ENCODE measurements at places on chromosomes 4 and X.

- peak; percentile 20 for DNase-seq
These were observed 1.2 kb downstream of the CPEB2 start for GRCh38 chr4:15003401-15003890.

- DNase-seq = no peak
These were observed 10.1 kb upstream of the BMP2K start for GRCh38 chr4:78766026-78766425.

GRCh38 chr4:90689739-90690138 is 562.5 kb downstream of the CCSER1 start:
- no peak for DNase-seq

GRCh38 chrX:70453024-70453618 is 8.5 kb downstream of the DLG3 start:
- DNase-seq = no peak

- no peak for DNase-seq
These were observed 11.1 kb upstream of the HS3ST1 start for GRCh38 chr4:11439836-11440235.

DNA sequence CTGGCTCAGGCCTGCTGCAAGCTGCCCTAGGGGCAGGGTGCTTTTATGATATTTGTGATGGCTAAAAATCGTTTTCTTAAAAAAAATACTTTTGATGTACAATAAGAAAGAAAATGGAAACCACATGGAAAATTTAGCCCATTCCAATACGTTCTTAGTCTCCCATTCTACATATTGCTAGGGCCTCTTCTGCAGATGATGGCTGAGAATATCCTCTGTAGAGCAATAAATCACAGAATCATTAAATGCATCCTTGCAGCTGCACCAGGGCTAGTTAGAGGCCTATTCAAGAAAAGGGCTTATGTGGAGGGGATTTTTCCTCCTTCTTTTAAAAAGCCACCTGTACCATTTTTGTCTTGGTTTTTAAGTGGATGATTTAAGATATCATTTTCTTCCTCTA is 97.6 kb upstream of the C1GALT1C1 start:
- no peak for DNase-seq

- no peak for DNase-seq
These were observed 2.1 kb downstream of the ASMTL start for GRCh38 chrX:1450361-1451161.

- no peak for DNase-seq
These were observed 181.7 kb downstream of the GABRB1 start for GRCh38 chr4:47213106-47213505.

GRCh38 chrX:130212371-130212770 is 40.6 kb downstream of the RAB33A start:
- DNase-seq = no peak

DNA sequence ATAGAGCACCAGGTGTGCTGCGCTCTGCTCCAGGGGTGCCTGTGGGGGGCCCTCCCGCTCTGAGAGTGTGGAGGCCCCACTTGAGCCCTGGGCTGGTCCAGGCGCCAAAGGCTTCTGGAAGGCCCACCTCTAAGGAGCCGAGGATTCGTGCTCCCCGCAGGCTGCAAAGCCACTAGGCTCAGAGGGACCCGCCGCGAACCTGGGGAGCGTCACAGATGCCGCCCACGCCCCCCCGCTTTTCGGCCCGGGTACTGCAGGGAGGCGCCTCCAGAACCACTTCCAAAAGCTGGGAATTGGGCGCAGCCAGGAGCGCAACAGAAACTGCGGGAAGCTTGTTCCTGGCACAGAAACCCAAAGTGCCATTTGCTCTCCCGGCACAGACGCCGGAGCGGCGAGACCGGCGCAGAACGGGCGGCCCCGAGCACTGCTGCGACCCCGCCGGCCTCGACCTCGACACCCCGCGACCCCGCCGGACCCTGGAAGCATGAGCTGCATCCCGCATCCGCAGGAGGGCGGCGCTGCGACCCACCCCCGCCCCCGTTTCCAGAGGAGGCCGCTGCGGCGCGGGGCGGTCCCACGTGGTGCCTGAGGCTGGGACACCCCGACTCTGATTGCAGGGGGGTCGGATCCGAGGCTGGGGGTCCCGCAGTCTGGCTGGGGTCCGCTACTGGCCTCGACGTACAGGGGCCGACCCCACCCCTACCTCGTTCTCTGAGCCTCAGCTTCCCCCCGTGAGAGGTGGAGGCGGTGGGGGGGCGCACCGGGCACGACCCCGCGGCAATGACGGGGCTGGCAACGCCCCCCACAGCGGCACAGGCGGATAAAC is 30.8 kb downstream of the CPLX1 start:
- peak; percentile 6 for DNase-seq
